ENCODE measurements at places on chromosomes 2 and 18.

DNA sequence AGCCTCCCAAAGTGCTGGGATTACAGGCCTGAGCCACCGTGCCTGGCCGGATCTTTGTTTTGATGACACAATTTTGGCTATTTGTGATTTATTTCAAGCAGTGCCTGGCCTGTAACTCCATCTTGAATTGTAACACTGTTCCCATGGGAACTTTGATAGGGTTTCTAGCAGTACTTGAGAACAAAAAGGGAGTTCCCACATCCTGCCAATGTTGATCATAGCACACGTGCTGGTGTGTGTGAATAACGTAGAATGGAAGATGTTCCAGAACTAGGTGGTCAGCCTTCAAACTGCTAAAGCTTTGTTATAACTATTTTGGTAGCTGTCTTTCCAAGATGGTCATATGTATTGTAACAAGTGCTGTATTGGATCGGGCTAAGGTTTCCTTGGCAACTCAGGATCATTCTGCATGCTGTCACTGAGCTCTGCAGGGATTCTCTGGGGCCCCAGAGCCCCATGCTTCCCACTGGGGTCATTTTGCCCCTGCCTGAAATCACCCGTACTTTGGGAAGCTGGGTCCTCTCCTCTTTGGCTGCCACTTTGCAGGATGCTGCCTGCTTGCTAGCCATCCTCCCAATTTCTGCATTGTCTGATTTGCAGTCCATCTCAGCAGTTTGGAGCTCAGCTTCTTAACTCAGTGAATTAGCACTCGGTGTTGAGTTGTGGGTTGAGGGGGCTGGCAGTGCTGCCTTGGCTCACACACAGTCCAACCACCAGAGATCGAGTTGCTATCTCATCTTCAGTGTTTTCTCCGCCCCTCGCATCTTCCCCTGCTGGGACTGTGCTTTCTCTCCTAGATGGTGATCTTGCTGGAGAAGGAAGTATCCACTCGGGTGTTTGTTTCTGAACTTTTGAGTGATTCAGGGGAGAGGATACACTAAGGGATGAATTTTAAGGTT is 26.8 kb downstream of the SH3RF3 start:
- no peak for DNase-seq

GRCh38 chr2:199455545-199456382 is 2.0 kb downstream of the SATB2 start:
- DNase-seq, result no peak

- no peak for DNase-seq
Measured at GRCh38 chr2:235303499-235304291, 190.1 kb upstream of the AGAP1 start.

GRCh38 chr2:21326152-21326551 is 202.4 kb downstream of the TDRD15 start:
- no peak for DNase-seq

DNA sequence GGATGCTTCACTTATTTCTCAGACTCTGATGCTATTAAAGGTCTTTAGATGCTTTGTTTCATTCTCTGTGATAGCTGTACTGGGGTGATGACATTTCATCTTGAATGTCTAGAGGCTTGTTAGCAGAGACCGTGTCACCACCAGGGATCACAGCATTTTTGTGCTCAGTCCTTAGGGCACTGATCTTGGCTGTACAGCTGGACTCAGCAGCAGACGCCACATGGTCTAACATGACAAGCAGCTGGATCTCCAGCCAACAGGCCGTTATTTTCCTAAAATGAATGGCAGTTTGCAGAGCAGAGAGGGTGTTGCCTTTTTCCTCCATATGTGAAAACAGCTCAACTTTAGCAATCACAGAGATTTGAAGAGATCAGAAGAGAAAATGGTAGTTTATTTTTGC is 491.8 kb downstream of the CDH2 start:
- DNase-seq, result no peak

DNA sequence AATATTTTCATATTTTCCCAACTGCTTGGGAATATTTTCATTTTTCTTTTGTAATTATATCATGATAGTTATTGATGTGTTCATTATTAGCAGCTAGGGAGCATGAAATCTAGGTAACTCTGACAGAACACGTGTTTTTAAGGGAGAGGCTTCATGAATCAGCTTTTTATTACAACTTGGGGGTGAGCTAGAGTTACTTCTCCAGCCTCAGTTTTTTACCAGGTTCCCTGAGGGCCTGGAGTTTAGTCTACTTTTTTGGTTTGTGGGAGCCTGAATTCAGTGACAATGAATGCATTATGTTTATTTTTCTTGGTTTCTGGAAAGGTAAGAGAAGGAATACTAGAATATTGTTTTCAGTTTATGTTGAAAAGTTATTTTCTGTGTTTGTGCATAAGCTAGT is 18.0 kb downstream of the NAB1 start:
- no peak for DNase-seq

DNA sequence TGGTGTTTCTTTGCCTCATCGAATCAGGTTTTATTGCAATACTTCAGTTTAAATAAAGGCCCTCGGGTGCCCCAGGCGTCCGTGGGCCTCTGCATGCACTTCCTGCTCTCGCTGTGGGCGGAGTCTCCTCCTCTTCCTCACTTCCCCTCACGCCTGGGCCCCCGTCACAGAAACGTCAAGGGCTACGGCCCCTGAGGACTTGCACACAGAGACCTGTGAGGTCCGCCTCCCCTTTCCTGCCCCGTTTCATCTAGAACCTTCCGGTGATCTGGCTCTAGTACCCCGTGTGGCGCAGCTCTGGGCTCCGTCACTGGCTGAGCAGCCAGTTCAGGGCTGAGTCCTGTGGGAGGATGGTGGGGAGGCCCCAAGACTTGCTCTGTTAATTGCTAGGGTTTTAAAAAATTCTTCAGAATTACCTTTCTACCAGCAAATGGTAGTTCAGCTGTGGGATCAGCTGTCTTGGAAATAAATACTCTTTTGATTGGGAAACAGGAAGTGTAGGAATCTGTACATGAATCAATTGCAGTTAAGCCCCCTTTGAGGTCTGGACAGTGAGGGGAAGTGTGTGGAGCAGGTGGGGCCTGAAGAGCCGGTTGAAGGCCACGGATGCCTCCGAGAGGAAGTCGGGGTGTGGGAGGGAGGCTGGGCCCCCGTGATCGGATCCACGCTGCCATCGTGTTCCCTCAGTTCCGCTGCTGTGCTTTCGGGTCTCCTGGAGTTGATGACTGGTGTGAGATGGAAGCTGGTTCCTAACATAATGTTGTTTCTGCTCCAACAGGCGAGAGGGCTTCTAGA is 10.2 kb downstream of the NFATC1 start:
- peak; percentile 85 for DNase-seq

DNA sequence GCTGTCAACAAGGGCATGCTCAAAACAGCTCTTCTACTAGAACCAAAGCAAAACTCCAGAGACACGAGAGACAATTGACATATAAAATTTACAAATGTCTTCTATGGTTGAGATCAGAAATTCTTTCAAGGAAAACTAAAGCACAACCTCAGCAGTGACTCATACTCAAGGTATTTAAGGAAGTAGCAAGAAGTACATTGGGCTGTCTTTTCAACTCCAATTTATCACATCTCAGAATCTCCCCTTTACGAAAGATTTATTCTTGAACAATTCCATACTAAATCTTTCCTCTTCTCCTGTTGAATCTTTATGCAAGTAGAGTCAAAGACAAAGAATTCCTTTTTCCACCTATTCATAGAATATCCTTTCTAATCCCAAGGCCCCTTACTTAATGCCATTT is 324.0 kb downstream of the IRS1 start:
- no peak for DNase-seq

GRCh38 chr2:10240161-10240681 is 62.5 kb upstream of the HPCAL1 start:
- no peak for DNase-seq

DNA sequence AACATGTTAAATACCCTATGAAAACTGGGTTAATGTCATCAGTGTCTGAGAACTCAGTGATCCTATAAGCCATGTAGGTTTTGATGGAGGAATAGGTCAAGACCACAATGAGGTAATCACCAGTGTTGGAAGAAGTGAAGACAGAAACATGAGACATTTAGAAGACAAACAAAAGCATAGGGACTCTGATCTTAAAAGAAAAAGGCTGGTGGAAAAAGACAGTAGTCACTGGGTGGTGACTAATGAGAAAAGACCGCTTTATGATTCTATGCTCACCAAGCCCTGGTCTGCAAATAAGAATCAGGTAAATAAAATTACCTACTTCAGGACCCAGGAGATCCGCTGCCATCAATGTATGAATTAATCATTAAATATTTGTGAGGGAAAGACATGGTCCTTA is 271.9 kb downstream of the GPD2 start:
- no peak for DNase-seq

GRCh38 chr18:1965541-1965940 is 605.8 kb downstream of the METTL4 start:
- no peak for DNase-seq

Data from ascending aorta (tissue), 2 donors.